ENCODE measurements at places on chromosomes 1 and 21.

- DNase-seq = no peak
These were observed 33.0 kb downstream of the COP1 start for GRCh38 chr1:176174108-176174507.

GRCh38 chr1:231969076-231969475, 342.5 kb downstream of the DISC1 start:
- no peak for DNase-seq

DNA sequence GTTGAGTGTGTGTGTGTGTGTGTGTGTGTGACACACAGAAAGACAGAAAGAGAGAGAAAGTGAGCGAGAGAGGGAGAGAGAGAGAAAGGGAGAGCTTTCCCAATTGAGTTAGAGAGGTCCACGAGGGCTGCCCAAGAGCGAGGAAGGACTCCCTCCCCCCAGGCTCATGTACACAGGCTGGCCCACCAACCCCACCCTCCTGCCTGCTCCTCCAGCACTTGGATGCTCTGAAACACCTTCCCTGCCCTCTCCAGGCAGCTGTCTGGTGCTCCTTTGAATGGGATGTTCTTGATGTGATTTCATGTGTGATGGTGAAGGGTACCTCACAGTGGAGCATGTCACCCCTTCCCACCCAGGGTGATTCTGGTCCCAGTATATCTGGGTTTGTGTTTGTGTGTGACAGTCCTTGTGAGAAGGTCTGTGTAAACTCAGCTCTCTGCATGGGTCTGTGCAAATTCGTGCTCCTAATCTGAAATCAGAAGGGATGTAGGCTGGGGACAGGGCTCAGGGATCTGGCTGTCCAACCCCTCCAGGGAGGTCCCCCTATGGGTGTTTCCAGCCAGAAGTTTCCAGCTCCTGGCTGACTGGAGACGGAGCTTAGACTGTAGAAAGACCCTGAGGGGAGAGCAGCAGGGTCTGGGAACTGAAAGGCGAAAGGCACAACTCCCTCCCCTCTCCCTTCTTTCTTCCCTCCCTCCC, 6.8 kb upstream of the PEAR1 start:
- DNase-seq = no peak

DNA sequence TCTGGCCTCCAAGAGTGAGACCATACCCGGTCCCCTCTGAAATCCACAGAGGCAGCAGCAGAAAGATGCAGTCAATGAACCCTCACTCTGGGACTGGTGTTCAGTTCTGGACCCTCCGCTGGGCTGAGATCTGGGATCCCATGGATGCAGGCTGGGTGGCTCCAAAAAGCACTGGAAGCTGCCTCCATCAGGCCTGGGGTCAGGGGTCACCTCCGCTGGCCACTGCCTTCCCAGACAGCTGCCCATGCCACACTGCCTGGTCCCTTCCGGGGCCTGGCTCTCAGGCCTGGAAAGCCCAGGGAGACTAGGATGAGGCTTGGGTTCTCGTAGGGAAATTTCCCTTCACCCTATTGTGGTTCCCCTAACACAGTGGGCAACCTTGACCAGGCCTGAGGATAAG, 21.4 kb upstream of the PADI4 start:
- no peak for DNase-seq

- DNase-seq = no peak
These were observed 51.0 kb upstream of the DMRTB1 start for GRCh38 chr1:53408013-53408754.

DNA sequence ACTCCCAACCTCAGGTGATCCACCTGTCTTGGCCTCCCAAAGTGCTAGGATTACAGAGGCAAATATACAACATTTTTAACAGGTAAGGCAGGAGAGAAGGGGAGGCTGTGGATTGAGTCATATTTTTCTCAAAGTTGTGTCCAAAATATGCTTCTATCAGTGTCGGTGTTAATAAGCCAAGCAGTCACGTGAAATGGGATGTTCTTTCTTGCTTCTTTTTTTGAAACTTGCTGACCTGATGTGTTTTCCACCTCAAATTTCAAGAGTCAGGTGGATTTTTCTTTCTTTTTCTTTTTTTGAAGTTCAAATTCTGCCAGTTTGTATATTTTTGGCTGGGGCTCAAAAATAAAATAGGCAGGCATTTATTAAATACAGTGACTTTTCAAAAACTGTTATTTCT, 91.5 kb downstream of the PCP4 start:
- DNase-seq = no peak

GRCh38 chr21:45050797-45051489, 23.4 kb upstream of the ADARB1 start:
- DNase-seq = no peak

DNA sequence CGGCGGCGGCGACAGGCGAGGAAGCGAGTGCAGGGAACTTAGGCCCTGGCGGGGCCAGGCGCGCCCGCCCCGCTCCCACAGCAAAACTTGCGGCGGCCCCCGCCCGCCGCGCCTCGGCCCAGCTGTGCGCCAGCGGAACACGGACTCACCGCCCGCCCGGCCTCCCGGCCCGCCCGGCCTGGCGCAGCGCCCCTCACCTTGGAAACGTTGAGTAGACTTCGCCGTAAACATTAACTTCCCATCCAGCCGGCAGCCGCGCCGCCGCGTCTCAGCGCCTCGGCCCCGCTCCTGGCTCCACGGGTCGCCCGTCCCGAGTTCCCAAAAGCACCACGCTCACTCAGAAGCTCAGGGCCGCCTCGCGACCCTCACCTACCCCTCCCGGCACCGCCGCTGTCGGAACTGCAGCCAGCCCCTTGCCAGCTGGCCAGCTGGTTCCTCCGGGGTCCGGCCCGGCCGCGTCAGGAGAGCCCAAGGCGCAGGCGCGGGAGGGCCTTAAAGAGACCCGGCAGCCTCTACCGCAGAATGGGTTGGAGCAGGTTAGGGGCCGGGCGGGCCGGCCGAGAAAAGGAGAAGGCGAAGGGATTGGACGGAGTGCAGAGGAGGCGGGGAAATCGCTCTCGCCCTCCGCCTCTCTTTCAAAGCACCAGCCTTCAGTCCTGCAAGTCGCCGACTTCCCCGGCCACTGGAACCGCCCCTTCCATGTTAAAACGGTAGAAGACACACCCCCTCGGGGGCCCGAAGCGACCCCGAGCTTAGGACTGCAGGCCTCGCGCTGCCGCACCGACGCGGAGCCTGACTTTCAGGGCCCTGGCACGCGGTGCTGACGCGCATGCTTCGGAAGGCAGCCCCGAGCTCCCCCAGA, at the start of gene EVI5:
Gene EVI5, minus strand, starts transcription at position 470 of the 862 bp plus-strand sequence. CDS start 48,562 bp downstream, outside the sequence.
- peak; percentile 74 for DNase-seq

- no peak for DNase-seq
These were observed 109.6 kb upstream of the BMP8A start for GRCh38 chr1:39381839-39382238.
